ENCODE measurements at places on chromosomes 5 and 9.

DNA sequence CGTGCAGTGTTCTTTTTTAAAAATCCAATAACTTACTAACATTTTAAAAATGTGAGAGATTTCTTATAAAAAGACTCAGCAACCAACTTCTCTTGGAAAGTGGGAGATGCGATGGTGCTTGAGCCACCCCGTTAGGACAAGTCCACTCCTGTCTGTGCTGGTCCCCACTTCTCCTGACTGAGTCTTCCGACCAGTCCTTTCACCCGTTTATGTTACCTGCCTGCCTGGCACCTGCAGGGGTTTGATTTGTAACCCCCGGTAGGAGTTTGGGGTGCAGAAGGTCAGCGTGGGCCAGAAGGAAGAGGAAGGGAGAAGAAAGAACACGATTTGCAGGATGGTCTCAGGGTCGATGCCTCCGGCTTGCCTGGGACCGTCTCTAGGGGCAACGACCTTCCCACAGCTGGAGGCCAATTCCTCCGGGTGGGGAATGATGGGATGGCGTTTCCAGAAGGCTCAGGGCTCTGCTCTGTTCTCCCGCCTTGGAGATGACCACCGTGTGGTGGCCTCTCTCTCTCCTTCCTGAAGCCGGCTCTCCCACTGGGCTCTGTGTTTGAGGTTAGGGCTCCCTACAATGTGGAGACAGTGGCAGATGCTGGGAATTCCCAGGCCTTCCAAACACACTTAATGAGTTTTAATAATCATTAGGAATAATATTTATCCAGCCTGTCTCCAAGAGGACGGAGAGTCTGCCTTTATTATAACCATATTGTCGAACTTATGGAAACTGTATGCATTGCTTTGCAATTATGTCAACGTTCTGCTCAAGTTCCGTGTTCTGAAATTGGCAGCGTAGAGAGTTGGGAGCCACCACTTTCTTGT lies 14.8 kb downstream of the COL27A1 start:
- DNase-seq: no peak

- DNase-seq: no peak
Measured at GRCh38 chr5:179180061-179180610, 120.0 kb downstream of the ZNF354C start.

- DNase-seq: no peak
Measured at GRCh38 chr5:125311743-125312142, 565.3 kb upstream of the ZNF608 start.

DNA sequence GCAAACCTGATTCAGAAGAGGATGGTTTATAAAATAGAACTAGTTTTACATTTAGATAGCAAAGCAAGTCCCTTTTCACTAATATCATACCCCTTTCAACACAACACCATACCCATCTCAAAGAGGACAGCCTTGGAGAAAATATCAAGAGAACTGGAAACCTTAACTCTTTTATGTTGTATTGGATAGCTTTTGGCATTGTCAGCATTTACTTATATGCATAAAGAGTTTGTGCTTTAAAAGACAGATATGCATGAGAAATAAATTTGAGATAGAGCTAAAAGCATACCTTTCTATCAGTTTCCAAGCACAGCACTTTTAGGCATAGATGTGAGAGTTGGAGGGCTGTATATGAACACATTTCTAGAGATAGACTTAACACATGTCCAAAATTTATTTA lies 799.3 kb upstream of the ACO1 start:
- no peak for DNase-seq

DNA sequence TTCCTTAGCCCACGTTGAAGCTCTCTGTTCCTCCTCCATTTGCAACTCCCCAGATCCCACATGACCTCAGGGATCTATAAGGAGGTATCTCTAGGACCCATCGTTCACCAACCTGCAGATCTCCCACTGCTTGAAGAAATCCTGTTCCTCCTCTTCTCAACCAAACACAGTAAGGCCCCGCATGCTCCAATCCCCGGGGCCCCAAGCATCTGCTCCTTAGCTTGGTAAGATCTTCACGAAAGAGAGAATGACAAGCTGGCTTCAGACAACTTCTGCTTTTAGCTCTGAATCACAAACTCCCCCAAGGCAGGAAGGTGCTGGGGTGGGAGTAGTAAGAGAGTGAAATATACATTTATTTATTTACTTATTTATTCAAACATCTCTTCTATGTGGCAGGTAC lies 33.0 kb upstream of the ARHGAP26 start:
- no peak for DNase-seq

DNA sequence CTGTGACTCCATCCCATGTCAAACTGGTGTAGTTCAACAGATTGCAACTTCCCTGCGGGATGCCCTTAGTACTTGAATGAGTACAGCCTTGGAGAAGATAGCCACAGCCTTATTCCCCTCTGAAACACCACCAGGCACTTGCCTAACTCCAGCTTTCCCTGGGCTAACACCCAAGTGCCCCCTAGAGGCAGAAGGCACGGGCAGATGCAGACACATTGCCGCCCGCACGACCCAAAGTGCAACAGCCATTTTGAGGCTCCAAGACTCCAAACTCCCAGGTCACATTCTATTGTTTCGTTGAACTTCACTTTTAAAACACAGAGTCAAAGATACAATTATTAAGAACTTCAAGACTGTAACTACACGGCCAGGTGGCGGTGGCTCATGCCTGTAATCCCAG lies 163.6 kb upstream of the CDH6 start:
- DNase-seq: no peak

GRCh38 chr9:136194540-136194939 lies 10.4 kb downstream of the LHX3 start:
- DNase-seq: no peak

DNA sequence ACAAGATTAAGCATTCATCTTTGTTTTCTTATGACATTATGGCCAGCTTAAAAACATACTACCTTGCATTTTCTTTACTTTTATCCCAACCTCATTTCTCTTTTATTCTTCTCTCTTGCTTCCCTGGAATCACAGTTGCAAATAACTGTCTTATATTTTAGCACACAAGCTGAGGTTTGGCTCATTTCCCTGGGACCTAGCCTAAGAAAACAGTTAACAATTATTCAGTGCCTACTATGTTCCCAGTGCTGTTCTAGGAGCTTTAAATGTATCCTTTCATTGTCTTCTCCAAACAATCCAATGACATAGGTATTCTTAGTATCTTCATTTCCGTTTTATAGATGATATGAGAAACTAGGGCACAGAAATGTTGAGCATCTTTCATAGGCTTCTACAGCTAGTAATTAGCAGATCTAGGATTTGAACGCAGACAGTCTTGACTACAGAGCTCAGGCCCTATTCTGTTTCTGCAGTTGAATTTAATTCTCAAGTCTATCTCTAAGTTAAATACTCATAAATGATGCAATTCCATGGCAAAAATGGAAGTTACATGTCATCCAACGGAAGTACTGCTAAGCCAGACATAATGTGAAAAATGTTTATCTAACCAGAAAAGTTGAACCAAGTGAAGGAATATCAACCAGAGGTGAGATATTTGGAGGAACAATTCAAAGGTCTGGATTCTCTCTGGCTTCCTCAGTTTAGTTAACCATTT lies 52.3 kb upstream of the MTAP start:
- no peak for DNase-seq

GRCh38 chr9:96130970-96131369 lies 171.0 kb downstream of the HSD17B3 start:
- no peak for DNase-seq

GRCh38 chr5:4180703-4181102 lies 585.1 kb downstream of the IRX1 start:
- no peak for DNase-seq

DNA sequence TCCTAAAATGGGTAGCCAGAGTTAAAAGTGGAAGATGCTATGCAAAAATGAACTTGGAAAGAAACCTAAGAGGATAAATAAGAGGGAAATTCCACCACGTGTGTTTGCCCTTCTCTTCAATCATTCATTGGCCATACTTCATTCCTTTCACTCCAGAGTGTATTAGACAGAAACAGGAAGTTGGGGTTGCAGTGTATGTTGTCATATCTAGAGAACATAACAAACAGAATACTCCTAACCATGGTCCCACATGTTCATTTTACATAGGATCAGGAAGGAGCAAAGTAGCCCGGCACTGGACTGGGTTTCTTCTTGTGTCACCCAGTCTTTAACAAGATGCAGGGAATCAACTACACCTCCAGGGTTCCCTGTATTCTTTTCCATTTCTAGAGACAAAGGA lies 7.6 kb upstream of the GPBP1 start:
- no peak for DNase-seq

- DNase-seq: no peak
Measured at GRCh38 chr5:96157077-96157780, 195.6 kb upstream of the ELL2 start.

DNA sequence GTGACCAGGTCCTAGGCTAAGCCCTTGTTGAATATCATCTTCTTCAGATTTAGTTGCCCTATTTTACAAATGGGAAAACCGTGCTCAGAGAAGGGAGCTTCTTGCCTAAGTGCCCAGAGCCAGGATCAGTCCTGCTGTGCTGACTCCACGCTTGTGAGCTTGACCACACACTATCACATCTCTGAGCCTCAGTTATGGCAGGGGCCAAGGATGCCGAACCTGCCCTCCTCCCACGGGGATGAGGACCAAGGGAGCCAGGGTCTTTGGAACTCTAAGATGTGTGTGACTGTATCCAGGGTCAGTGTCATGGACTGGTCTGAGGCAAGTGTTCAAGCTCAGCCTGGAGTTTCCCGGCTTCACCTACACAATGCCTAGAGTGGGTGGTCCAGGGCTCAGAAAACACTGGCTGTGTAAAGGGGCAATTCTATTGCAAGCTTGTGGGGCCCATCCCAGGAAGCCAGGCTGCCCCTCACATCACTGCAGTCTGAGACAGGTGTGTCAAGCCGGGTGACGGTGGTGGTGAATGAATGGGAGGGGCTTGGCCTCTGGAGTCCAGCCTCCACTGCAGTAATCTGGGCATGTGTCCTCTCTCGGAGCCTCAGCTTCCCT lies 235.7 kb downstream of the PBX3 start:
- no peak for DNase-seq

GRCh38 chr9:33222031-33222430 lies 17.9 kb upstream of the SPINK4 start:
- DNase-seq: no peak

- no peak for DNase-seq
Measured at GRCh38 chr5:35220967-35221366, 9.3 kb downstream of the PRLR start.
